ENCODE measurements at places on chromosomes 16 and 17. TPM values are rescaled to one million over a fixed set of nuclear protein-coding genes. Genes with fewer than 3 reads are reported as not detected.

DNA sequence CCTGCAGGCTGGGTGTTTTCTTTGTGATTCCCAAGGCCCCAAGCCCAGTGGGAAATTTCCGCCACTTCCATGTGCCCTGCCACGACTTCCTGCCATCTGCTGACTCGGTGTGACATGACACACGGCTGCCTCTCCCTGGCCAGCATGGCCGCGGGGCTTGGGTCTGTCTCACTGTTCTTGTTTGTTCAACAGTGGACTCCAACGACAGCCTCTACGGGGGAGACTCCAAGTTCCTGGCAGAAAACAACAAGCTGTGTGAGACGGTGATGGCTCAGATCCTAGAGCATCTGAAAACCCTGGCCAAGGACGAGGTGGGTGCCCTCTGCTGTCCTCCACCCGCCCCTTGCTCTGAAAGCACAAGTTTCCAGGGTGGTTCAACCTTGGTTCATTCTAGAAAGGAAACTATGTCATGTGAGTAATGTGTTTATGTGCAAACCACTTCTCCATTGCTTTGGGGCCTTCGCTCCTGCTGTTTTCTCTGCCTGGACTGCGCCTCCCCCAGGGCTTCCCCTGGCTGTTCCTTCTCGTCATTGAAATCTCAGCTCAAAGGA, 26.8 kb downstream of the KNOP1 start:
- no peak overlapping the region for H3K27ac ChIP-seq
- peaks cover 10% of the 10 kb centered on the region for H3K4me1 ChIP-seq
- H3K27me3 ChIP-seq: no peaks in the 10 kb centered on the region
- H3K36me3 ChIP-seq: peaks cover 52% of the 10 kb centered on the region

GRCh38 chr17:6374761-6375312, 60.1 kb downstream of the AIPL1 start:
- DNase-seq: peak; percentile 71
- H3K27ac ChIP-seq: no peak overlapping the region
- no peaks in the 10 kb centered on the region for H3K36me3 ChIP-seq
- no peaks in the 10 kb centered on the region for H3K27me3 ChIP-seq

GRCh38 chr17:48100591-48101011, 677 bp downstream of the CBX1 start:
- H3K4me1 ChIP-seq: peaks cover 15% of the 10 kb centered on the region
- peak overlapping the region; percentile 89 for H3K27ac ChIP-seq
- H3K4me3 ChIP-seq: peak overlapping the region; percentile 81
- H3K36me3 ChIP-seq: peaks cover under 1% of the 10 kb centered on the region

- peak; percentile 94 for DNase-seq
- no peaks in the 10 kb centered on the region for H3K27me3 ChIP-seq
- peak within 1 kb of the TSS; percentile 67 for H3K27ac ChIP-seq
- peaks cover 74% of the 10 kb centered on the region for H3K4me1 ChIP-seq
- H3K36me3 ChIP-seq: peaks cover 31% of the 10 kb centered on the region
Observed at GRCh38 chr17:39197380-39198185, at the start of gene CACNB1. Gene CACNB1, minus strand, starts transcription at chr17:39197669. Its CDS starts 174 bp downstream, at chr17:39197495.

DNA sequence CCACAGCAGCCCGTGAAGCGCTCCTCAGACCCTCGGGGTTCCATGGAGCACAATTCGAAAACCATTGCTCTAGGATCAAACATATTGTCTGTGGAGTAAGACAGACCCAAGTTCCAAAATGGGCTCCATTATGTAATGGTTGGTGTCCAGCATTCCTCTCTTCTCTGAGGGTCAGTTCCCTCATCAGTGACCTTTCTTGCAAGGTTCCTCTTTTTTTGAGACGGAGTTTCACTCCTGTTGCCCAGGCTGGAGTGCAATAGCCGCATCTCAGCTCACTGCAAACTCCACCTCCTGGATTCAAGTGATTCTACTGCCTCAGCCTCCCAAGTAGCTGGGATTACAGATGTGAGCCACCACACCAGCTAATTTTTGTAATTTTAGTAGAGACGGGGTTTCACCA, 28.4 kb downstream of the PLXDC1 start:
- DNase-seq: no peak
- no peak overlapping the region for H3K27ac ChIP-seq
- H3K27me3 ChIP-seq: no peaks in the 10 kb centered on the region
- no peaks in the 10 kb centered on the region for H3K4me1 ChIP-seq
- no peaks in the 10 kb centered on the region for H3K36me3 ChIP-seq

DNA sequence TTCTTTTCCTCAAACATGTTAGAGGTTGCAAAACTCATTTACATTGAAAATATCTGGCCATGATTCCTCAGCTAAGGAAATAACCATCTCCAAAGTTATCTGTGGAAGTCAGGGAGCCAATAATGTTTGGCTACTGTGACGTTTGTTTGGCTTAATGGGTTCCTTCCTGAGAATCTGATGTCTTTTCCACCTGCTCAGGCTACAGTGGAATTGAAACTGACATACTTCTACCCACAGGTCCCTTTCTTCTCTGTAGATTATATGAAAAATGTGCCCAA, 221.1 kb upstream of the XYLT1 start:
- H3K27ac ChIP-seq: no peak overlapping the region
- no peaks in the 10 kb centered on the region for H3K36me3 ChIP-seq
- no peaks in the 10 kb centered on the region for H3K4me1 ChIP-seq
- H3K4me3 ChIP-seq: no peak overlapping the region
- H3K27me3 ChIP-seq: no peaks in the 10 kb centered on the region

- no peaks in the 10 kb centered on the region for H3K36me3 ChIP-seq
- H3K4me3 ChIP-seq: no peak overlapping the region
- H3K27ac ChIP-seq: no peak overlapping the region
- no peaks in the 10 kb centered on the region for H3K4me1 ChIP-seq
Observed at GRCh38 chr16:76941113-76941512, 249.9 kb upstream of the MON1B start.

- no peaks in the 10 kb centered on the region for H3K36me3 ChIP-seq
- H3K4me1 ChIP-seq: no peaks in the 10 kb centered on the region
- peak overlapping the region; percentile 70 for H3K27ac ChIP-seq
- H3K4me3 ChIP-seq: no peak overlapping the region
Observed at GRCh38 chr17:76515274-76515949, 14.2 kb upstream of the RHBDF2 start.

DNA sequence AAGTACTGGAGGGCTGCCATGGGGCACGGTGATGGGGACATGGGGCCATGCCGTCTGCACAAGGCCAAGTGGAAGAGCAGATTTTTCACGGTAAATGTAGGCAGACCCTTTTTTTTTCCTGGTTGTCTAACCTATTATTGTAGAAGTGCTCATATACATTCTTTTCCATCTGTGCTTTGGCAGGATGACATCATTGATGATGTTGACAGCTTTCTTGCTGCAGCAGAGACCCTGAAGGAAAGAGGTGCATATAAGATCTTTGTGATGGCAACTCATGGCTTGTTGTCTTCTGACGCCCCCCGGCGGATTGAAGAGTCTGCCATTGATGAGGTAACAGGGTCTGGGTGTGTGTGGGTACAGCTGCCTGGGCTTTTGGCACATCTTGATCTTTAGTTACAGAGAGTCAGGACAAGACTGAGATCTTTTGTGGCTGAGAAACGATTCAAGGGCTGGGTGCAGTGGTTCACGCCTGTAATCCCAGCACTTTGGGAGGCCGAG, 23.3 kb upstream of the SLC5A10 start:
- no peak overlapping the region for H3K4me3 ChIP-seq
- H3K27me3 ChIP-seq: no peaks in the 10 kb centered on the region
- peaks cover 6% of the 10 kb centered on the region for H3K4me1 ChIP-seq
- DNase-seq: no peak
- no peak overlapping the region for H3K27ac ChIP-seq

- no peaks in the 10 kb centered on the region for H3K27me3 ChIP-seq
- peak overlapping the region; percentile 56 for H3K27ac ChIP-seq
- H3K4me3 ChIP-seq: no peak overlapping the region
- peaks cover 40% of the 10 kb centered on the region for H3K4me1 ChIP-seq
- peaks cover 12% of the 10 kb centered on the region for H3K36me3 ChIP-seq
- no peak for DNase-seq
Observed at GRCh38 chr17:64007838-64008282, 9.7 kb downstream of the PRR29 start.

GRCh38 chr16:26709175-26709574, 357.6 kb upstream of the C16orf82 start:
- H3K27ac ChIP-seq: no peak overlapping the region
- H3K36me3 ChIP-seq: no peaks in the 10 kb centered on the region
- H3K4me3 ChIP-seq: no peak overlapping the region
- no peaks in the 10 kb centered on the region for H3K27me3 ChIP-seq
- no peak for DNase-seq
- no peaks in the 10 kb centered on the region for H3K4me1 ChIP-seq

DNA sequence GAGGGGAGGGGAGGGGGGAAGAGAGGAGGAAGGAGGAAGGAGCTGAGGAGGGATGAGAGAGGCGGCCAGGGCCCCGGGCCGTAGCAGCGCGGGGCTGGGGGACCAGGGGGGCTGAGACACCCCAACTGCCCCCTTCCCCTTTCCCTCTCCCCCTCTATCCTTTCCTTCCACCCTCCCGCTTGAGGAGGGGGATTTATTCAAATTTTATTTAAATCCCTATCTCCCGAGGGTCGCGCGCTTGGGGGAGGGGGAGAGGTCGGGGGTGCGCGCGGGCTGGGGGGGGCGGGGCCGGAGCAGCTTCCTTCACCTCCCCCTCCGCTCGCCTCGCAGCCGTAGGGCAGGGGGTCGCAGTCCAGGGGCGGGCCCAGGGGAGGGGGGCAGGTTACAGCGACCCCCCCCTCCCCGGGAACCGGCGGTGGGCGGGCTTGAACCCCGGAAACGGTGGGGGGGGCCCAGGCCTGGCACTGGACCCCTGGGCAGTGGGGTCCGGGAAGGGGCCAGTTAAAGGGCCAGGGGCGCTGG, at the start of gene FBXL19:
Gene FBXL19, plus strand, starts transcription at position 19 of the 522 bp plus-strand sequence. CDS start 2,183 bp downstream, outside the sequence.
- H3K36me3 ChIP-seq: peaks cover 32% of the 10 kb centered on the region
- DNase-seq: peak; percentile 82
- H3K27me3 ChIP-seq: no peaks in the 10 kb centered on the region
- peak within 1 kb of the TSS; percentile 93 for H3K27ac ChIP-seq
- peak within 1 kb of the TSS; percentile 85 for H3K4me3 ChIP-seq

Gene CIBAR2
- total RNA-seq: not detected

Gene TSEN54
- total RNA-seq: 219 TPM
